Stimulated activated naive CD4-positive, alpha-beta T cell (primary cell): ENCODE measurements at places on chromosomes 2 and 18.

DNA sequence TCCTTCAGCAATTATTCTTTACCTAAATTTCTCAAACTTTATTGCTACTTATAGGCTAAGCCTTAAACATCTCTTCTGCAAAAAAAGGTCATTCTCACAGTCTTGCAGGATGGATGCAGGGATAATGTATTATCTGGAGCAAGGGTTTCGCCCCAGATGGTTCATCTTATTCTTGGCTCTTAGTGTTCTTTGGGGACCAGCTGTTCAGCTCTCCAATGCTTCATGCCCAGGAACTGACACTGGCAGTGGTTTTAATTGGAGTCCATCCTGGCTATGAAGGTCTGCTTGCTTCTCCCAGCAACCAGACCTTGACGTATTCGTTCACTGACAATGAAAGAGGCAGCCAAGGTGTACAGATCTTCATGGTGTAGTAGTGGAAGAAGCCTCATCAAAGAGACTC lies 331.9 kb downstream of the SLC8A1 start:
- DNase-seq, result no peak

DNA sequence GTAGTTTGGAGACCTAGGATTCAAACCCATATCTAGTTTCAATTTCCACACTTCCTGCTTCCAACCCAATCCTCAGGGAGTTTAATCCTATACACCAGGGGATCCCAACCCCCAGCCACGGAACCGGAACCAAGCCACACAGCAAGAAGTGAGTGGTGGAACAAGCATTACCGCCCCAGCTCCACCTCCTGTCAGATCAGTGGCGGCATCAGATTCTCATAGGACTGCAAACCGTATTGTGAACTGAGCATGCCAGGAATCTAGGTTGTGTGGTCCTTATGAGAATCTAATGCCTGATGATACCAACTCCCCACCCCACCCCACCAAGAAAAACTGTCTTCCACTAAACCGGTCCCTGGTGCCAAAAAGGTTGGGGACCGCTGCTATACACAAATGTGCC lies 52.5 kb downstream of the PRPF40A start:
- no peak for DNase-seq

DNA sequence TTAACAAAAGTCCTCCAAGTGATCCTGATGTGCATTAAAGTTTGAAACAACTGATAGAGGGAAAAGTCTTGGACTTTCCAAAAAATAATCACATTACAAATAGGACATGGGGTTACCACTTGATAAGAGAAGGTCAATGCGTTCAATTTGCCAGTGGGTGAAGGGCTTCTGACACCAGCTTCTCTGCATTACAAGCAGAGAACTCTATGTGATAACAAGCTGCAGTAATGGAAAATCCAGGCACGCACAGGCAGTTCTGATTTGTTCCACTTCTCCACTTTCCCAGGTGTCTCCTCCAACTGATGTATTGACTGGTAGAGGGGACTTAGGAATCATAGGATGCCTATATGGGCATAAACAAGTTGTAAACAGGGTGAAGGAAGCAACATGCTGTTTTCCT lies 234.0 kb upstream of the MGAT5 start:
- DNase-seq, result no peak

DNA sequence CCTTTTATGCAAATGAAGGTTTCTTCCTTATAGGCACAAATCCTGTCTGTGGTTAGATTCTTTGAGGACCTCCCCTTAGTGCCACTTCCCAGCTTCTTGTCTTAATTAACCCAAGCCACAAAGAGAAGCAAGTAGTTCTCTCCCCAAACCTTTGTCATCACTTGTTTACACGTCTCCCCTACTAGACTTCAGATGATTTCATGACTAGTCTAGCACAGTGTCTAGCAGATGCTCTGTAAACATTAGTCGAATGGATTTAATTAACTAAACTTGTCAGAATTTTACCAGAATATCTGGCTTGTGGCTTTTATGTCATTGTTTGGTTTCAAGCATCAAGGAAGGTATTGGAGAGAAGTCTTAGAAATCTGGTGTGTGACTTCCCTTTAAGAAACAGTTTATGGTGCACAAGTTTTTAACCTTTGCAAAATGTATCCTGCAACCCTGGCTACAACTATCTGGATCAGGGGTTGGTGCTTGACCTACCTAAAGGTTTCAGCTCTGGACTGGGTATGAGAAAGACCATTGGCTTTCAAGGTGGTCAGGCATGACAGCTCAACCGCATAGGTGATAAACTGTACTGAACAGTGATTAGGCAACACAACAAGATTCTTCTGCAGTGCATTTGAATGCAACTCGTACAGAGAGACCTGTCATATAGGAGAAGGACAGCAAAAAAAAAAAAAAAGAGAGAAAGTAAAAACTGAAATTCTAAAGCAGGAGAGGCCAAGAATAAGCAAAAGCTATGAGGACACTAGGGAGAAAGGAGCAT lies 93.2 kb upstream of the CCDC150 start:
- DNase-seq, result no peak

DNA sequence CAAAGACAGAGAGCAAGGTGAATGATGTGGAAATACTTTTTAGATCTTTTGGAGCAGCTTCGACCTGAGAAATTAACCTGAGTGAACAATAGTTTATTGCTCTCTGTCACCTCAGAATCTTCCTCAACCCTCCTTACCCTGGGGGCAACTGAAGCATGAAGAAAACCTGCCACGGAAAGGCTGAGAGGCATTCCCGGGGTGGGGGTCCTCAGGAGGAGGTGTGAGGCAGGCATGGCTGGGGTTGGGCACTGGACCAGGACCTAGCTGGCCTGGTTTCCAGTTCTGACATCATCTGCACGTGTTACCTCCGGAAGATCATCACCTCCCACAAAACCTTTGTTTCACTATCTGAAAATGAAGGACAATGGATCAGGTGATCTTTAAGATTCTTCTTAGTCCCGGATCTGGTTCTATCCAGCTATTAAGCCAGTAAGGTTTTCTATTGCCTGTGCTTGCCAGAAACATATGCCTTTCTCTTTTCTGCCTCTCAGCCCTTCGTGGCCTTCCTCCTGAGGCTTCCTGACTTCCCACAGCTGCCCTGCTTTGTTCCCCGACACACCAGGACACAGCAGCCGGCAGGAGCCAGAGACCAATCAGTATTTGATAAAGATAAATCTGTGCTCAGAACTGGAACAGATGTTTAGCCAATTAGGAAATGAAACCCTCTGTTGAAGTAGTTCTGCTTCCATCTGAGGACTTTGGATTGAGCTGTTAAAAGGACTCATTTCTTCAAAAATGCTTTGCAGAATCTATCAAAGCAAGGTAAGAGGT lies 232.5 kb downstream of the TDRD15 start:
- DNase-seq, result no peak

- DNase-seq, result no peak
Measured at GRCh38 chr2:12863937-12864336, 147.2 kb downstream of the TRIB2 start.

GRCh38 chr18:34357944-34358580 lies 133.3 kb upstream of the NOL4 start:
- no peak for DNase-seq

GRCh38 chr2:59658906-59659635 lies 894.4 kb downstream of the BCL11A start:
- no peak for DNase-seq

- DNase-seq, result no peak
Measured at GRCh38 chr2:32772638-32773447, 145.0 kb downstream of the TTC27 start.

DNA sequence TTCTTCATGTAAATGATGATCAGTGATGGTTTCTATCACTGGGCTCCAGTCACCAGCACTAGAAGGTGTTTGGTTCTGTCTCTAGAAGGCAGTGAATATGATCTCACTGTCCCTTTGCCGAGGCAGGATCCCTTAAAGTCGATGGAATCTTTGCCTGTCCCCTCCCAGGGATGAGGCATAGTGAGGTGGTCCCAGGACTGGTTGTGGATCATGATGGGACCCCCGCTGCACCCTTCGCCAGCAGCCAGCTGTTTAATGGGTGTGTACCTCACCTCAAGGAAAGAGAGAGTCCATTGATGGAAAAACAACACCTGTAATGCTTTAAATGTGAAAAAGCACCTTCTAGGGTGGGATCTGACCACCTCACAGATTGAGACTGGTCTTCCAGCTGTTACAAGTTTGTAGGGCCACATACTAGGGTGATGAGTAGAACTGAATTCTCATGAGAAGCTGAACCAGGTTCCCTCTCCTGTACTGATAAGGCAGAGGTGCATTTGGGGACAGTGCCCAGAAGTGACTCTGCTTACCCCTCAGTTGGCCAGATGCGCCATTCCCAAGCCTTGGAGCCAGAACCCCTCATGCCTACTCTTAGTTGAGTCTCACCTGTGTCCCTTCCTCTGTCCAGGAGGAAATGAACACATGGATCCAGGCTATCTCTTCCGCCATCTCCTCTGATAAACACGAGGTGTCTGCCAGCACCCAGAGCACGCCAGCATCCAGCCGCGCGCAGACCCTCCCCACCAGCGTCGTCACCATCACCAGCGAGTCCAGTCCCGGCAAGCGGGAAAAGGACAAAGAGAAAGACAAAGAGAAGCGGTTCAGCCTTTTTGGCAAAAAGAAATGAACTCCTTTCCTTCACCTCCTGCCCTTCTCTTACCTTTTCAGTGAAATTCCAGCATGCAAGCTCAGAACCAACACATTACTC lies 55.5 kb upstream of the EML6 start:
- no peak for DNase-seq

DNA sequence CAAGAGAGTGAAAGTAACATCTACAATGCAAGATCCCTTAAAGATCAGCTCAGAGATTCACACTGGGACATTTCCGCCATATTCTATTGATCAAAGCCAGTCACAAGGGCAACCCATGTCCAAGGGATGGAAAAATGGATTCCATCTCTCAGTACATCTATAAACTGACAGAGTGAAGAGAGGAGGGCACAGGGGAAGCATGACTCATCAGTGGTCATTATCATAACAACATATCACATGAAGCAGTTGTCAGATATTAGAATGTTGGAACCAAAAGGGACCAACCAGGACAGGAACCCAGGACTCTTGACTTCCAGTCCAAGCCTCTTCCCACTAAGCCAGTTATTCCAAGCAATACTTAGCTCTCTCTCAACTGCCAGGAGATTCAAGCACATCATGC lies 54.9 kb upstream of the IGFBP2 start:
- no peak for DNase-seq

GRCh38 chr2:239106314-239106908 lies 258.5 kb downstream of the TWIST2 start:
- no peak for DNase-seq

DNA sequence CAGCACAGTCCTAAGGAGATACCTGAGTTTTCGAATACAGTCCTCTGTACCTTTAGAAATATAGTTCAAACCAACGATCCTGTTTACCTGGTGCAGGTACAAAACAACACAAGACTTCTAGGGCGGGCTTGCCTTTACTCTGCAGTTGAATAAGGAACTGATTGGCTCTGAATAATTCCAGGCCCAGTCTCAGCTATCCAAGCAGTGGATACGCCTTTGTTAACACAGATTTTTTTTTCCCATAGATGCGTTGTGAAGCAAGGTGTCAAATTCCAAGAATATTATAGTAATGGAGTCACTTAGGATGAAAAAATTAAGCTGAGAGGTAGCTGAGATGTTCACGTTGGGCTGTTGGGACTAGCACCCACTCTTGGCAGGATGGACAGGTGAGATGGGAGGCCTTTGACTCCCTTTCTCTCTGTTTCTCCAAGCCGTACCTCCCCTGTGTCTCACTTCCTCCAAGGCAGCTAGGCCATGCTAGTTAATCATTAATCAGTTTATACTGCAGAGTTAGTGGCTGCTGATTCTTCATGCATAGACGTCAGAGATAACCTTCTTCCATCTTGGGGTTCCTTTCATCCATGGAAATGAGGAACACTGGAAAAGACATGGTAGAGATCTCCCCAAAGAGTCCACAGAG lies 380.8 kb upstream of the ACVR2A start:
- no peak for DNase-seq

DNA sequence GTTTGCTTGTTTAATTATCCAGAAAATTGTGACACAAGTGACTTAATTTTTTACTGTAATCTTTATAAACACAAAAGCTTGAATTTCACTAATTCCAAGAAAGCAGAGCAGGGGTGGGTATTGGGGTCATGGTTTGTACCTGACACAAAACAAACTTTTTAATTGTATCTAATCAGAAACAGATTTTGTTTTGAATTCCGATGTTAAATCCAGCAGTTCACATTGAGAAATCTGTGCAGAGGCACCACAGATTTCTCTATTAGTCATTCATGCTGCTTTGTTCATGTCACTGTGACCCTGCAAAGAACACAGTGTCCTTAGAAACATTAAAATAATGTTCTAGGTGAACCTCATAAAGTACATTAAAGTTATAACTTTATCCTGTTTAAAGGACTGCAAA lies 443.4 kb downstream of the NYAP2 start:
- DNase-seq, result no peak
